ENCODE measurements at places on chromosomes 3 and 15.

DNA sequence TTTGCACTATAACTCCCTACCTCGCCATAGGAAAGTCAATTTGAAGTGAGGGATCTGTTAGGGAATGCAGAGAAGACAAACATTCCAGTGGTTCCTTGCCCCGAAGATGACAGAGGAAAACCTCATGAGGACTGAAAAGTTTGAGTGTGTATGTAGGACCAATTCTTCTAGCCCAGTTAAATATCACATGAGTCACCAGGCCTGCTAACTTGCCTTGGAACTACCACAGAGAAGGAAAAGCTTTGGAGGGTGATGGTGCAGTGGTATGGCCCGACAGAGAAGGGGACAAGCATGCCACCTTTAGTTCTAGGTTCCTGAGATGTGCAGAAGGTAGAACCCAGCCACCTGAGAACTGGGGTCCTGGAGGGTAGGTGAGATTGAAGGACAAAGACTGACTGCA is 2.6 kb upstream of the UPK1B start:
- no peak for DNase-seq

DNA sequence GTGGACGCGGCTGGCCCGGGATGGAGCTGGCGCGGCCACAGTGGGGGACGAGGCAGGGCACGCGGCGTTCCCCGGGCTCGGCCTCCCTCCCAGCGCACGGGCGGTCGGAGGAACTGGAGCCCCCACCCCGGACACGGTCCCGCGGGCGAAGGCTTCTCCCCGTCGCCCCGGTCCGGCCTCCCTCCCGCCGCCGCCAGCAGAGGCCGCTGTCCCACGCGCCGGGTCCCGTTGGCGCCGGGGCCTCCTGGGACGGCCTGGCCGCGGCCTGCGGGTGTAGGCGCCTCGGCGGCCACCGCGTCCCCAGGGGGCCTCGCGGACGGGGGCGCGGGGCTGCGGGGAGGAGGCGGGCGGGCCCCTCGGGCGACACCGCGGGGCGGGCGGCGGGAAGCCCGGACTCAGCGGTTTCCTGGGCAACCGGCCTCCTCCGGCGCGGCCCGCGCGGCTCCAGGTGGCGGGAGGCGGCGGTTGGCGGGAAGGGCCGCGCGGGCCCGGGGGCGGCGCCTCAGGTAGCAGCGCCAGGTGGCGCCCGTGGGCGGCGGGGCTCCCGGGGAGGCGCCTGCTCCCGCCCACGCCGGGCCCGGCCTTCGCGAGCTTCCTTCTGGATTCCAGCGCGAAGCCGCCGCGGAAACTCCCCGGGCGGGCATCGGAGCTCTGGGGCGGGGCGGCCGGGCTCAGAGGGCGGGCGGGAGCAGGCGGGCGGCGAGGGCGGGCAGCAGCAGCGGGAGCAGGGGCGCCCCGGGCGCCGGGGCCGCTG is 26.7 kb downstream of the MELTF start:
- no peak for DNase-seq

GRCh38 chr15:93417156-93417555 is 328.1 kb upstream of the RGMA start:
- DNase-seq = no peak

GRCh38 chr3:149199474-149199873 is 22.2 kb downstream of the CP start:
- no peak for DNase-seq

DNA sequence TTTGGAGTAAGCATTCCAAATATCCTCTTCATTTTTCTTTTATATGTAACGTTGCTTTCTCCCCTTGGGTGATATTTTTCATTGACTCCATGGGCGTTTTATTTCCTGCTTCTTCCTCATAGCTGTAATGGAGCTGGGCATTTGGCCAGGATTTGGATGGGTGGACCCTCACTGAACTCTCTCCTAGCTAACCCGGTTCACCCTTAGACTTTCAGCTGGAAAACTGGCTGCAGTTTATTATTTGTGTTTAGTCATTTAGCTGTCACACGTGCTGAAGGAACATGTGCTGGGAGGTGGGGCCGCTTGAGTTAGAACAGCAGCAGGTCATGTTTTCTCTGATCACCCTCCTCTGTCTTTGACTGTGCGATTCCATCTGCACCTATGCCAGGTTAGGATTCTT is 407.6 kb downstream of the ZIC1 start:
- no peak for DNase-seq

DNA sequence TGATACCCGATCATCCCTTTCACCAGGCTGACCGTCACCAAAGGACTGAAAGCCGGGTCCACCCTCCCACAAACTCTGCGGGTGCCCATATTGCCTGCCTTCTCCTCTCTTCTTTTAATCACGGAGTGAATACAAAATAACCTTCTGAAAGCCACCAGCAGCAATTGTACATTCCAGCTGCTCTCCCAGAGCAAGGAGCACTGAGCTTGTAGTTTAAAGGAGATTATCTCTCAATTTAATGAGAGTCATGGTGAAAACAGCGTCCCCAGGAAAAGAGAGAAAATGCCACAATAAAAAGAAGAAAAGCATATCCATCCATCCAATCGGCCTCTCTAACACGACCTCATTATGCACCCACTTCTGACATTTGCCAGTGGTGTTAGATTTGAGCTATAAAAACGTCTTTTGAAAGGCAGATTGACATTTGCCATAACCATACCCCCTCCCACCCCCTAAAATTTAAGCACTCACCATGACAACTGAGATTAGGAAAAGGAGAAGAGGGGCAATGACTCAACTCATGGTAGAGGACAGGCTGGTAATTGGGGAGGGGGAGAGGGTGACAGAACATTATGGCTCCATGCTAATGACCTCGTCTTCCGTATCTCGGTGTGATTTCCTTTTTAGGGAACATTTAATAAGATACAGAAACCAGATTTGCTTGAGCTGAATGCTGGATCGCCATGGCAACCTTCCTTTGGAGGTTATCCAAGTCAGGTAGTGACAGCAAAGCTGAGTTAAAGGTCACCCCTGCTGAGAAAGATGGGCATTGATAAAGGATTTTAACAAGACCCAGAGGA is 106.2 kb downstream of the ST8SIA2 start:
- DNase-seq = no peak

GRCh38 chr3:181252631-181253030 is 263.1 kb upstream of the DNAJC19 start:
- no peak for DNase-seq

DNA sequence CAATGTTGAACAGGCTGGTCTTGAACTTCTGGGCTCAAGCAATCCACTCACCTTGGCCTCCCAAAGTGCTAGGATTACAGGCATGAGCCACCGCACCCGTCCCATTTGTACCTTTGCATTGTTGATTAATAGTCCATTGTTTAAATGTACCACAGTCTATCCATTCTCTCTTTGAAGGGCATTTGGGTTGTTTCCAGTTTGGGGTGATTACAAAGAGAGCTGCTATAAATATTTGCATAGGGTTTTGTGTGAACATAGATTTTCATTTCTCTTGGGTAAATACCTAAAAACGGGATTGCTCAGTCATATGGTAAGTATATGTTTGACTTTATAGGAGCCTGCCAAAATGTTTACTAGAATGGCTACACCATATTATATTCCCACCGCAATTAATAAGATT is 13.7 kb upstream of the PTPRG start:
- no peak for DNase-seq

DNA sequence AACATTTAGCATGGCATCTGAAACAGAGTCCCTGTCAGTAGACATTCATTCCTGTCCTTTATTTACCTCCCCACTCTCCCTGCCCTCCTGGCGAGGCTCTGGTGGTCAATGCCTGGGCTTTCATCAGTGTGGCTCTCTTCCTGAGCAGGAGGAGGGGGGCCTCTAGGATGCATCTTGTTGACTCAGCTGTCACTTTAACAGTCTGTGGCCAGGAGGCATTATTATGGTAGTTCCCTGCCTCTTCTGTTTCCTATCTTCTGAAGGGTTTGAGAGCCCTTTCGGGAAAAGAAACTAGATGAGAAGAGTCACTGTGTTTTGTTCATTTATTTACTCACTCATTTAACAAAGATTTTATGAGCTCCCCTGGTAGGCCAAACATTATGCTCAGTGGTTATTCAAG is 2.4 kb upstream of the PPP1R14D start:
- no peak for DNase-seq

GRCh38 chr3:153042088-153042487 is 119.9 kb upstream of the RAP2B start:
- DNase-seq = no peak

DNA sequence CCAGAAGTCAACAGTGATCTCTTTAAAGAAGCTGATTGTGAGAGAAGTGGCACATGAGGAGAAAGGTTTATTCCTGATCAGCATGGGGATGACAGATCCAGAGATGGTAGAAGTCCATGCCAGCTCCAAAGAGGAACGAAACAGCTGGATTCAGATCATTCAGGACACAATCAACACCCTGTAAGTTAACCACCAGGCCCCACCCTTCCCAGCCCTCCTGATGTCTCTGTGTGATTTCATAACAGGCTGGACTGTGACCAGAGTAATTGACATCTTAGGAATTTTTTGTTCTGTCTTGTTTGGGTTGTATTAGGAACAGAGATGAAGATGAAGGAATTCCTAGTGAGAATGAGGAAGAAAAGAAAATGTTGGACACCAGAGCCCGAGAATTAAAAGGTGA is 67.7 kb downstream of the KLHL25 start:
- no peak for DNase-seq

DNA sequence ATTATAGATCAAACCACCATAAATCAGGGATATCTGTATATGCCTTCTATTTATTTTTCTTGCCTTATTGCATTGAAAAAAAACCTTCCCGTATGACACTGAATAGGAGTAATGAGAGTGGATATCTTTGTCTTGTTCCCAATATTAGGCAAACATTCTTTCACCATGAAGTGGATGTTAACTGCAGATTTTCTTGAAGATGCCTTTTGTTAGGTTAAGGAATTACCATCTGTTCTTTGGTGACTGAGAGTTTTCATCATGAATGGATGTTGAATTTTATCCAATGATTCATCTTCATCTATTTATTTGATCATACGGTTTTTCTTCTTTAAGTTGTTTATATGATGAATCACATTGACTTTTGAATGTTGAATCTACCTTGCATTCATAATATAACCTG is 47.1 kb upstream of the MECOM start:
- DNase-seq = no peak

- DNase-seq = peak; percentile 8
Observed at GRCh38 chr3:14236902-14237301, 58.3 kb downstream of the LSM3 start.

- DNase-seq = no peak
Observed at GRCh38 chr3:119616056-119616455, 18.4 kb downstream of the PLA1A start.

DNA sequence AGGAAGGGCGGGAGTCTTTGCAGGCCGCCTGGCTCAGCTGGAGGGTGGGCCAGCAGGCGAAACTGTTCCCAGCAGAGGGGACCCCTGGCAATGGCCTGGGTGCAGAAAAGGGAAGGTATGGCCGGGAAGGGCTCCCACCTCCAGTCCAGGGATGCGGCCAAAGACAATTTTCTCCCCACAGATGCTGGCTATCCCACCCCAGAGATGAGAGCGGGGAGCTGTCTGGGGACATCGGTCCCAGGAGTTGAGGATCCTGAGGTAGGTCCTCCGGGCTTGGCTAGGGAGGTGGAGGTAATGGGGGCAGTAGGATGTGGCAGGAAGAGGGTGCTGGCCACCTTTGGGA is 1.7 kb downstream of the SEMA3G start:
- DNase-seq = no peak

DNA sequence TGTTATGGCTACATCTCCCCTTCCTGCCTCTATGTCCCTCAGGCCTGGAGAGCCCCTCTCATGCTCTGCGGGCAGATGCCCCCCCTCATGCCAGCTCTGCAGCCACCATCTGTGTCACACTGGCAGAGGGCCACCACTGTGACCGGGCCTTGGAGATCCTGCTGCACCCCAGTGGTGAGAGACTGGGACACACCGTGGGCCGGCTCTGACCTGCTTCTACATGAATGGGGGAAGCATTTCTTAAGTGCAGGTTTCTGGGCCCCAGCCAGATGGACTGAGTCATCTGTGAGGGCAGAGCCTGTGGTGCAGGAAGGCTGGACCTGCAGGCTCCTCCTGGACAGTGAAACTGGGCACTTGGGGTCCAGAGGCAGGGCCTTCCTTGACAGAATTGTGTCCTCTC is 4.8 kb downstream of the VWA5B2 start:
- DNase-seq = no peak

GRCh38 chr15:77251662-77252061 is 168.2 kb downstream of the PEAK1 start:
- no peak for DNase-seq

DNA sequence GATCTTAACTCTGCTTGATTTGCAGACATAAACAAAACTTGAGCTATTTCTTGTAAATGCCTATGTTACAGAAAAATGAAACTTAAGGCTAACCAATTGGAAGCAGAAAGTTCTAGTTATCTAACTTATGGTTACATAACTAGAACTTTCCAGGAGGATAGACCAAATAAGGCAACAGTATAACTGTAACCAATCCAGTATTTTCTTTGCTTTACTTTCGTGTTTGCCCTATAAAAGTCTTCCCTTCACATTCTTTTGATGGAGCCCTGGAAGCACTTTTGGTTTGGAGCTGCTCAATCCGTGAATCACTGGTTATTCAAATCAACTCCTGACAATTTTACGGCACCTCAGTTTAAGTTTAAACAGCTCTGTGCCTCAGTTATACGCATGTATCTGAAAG is 164.6 kb downstream of the SUCLG2 start:
- DNase-seq = no peak

Measured in coronary artery (tissue), 2 donors.